Tibial nerve (tissue), 4 donors: ENCODE measurements at places on chromosomes 4 and X. TPM values are rescaled to one million over a fixed set of nuclear protein-coding genes. Genes with fewer than 3 reads are reported as not detected.

DNA sequence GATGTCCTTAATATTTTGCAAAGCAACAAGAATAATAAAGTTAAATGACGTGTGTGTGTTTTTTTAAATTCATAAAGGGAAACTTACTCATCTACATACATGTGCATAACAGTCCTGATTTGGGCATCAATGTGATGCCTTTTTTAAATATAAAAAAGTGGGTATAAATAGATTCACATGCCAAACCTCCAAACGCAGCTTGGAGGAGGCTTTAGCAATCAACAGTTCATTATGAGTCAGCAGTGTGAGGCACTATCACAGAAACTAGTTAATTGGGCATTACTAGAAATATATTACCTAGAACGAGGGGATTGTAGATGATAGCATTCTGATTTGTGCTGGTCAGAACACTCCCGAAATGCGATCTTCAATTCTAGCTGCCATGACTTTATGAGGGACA, 115.1 kb downstream of the HS6ST2 start:
- no peaks in the 10 kb centered on the region for H3K27me3 ChIP-seq
- no peaks in the 10 kb centered on the region for H3K36me3 ChIP-seq
- H3K27ac ChIP-seq, result no peak overlapping the region
- no peak overlapping the region for H3K4me3 ChIP-seq
- no peaks in the 10 kb centered on the region for H3K4me1 ChIP-seq

DNA sequence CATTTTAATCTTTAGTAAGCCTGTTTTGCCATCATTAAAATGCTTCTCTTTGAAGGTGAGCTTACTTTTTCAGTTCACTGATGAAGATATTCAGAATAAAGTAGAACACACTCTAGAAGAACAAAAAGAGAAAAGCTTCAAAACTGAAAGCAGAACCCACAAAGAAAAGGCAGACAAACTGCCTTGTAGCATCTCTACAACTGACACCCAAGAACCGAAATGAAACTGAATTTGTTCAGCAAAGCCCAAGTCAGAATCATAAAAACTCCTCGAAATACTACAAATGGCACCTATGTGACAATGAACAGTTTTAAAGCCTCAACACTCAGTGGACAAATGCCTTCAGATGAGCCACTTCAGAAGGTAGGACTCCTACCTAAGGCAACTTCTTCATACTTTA, 83.6 kb downstream of the MAML3 start:
- DNase-seq, result no peak
- no peaks in the 10 kb centered on the region for H3K27me3 ChIP-seq
- no peak overlapping the region for H3K4me3 ChIP-seq
- H3K4me1 ChIP-seq, result peaks cover 8% of the 10 kb centered on the region

GRCh38 chrX:49784747-49785280, 44.3 kb upstream of the PAGE4 start:
- no peaks in the 10 kb centered on the region for H3K36me3 ChIP-seq
- no peak overlapping the region for H3K27ac ChIP-seq
- no peaks in the 10 kb centered on the region for H3K4me1 ChIP-seq
- H3K4me3 ChIP-seq, result no peak overlapping the region
- no peak for DNase-seq
- H3K27me3 ChIP-seq, result no peaks in the 10 kb centered on the region

DNA sequence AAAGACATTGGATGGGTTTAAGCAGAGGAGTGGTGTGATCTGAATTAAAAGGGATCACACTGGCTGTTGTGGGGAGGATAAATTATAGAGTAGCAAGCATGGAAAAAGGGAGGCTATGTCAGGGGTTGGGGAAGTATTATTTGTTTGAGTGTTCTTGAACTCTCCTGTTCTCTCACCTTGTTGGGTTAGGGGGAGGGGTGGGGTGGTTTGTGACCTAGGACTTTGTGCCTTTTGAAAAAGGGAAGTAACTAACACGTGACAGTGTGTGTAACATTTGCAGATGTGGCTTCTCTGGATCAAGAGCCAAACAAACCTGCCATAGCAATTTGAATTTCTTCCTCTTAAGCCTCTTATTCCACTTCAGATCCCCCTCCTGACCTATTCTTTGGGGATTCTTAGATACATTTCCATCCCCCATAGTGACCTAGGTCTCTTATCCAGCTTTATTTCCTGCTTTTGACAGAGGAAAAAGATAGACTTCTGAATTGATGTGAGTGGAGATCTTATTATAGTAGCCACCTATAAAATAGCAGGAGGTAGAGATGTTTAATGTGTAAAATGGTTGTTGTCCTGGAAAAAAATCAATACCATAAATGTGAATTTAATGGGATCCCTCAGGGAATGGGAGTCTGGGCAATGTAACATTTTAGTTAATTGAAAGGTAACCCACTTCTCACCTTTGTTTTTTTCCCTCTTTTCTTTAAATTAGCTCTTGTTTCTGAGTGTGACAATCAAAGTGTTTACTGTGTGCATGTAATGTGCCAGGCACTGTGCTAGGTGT, 120.4 kb downstream of the CT47B1 start:
- no peaks in the 10 kb centered on the region for H3K36me3 ChIP-seq
- no peak overlapping the region for H3K27ac ChIP-seq
- no peak overlapping the region for H3K4me3 ChIP-seq
- no peaks in the 10 kb centered on the region for H3K4me1 ChIP-seq

DNA sequence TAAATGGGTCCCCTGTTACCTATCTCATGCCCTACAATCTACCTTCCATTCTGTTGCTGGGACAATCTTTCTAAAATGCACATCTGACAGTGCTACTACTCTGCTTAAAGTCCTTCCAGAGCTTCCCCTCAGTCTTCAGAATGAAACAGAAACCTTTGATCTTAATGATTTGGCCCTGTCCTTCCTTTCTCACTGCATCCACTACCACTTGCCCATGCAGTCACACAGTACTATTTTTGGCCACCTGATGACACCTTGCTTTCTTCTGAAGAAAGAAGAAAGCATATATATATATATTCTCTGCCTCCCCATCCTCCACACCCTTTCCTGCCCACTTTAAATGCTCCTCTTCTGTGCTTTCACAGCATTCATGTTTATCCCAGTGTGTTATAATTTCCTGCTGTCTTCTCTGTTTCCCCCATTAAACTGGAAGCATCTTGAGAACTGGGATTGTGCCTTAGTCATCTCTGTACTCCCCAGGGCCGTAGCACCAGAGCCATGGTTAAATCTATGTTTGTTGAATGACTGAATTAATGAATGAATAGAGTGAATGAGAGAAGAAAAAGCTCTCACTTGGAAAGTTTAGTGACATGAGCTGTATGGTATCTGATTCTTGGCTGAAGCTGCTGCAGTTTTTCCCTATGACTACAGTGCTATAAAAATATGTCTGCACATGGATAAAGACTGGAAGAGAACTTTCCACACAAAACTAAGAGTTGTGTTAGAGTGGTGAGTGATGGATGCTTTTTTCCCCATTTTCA, 56.2 kb downstream of the RTL9 start:
- no peak overlapping the region for H3K27ac ChIP-seq
- DNase-seq, result no peak
- no peaks in the 10 kb centered on the region for H3K36me3 ChIP-seq
- no peaks in the 10 kb centered on the region for H3K27me3 ChIP-seq

Gene PCDH10
- total RNA-seq, result 4.4 TPM

DNA sequence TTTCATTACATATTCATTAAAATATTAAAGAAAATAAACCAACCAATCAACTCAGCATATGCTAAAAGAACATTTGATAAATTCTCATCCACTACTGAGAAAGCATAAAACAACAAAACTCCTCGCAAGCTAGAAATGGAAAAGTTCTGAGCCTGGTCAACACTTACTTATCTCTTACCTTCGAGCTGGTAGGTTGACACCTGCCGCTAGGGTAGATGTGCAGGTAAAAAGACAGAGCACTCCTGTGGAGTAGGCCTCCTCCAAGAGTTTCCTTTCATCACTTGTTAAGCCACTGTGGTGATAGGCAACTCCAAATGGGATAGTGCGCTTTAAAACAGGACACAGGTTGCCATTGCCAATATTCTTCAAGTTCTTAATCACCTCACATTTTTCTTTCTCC, 18.9 kb downstream of the HELQ start:
- DNase-seq, result no peak
- H3K36me3 ChIP-seq, result no peaks in the 10 kb centered on the region
- H3K27ac ChIP-seq, result no peak overlapping the region

GRCh38 chr4:185357733-185358440, 37.8 kb downstream of the LRP2BP start:
- peak overlapping the region; percentile 55 for H3K27ac ChIP-seq
- H3K4me1 ChIP-seq, result no peaks in the 10 kb centered on the region
- no peak overlapping the region for H3K4me3 ChIP-seq
- H3K36me3 ChIP-seq, result no peaks in the 10 kb centered on the region

- no peak overlapping the region for H3K4me3 ChIP-seq
- DNase-seq, result no peak
- no peaks in the 10 kb centered on the region for H3K4me1 ChIP-seq
- no peaks in the 10 kb centered on the region for H3K36me3 ChIP-seq
- H3K27ac ChIP-seq, result no peak overlapping the region
Observed at GRCh38 chr4:23260511-23260910, 567.8 kb downstream of the GBA3 start.

Gene CT47B1
- not detected for total RNA-seq

Gene TMEM31
- not detected for total RNA-seq

DNA sequence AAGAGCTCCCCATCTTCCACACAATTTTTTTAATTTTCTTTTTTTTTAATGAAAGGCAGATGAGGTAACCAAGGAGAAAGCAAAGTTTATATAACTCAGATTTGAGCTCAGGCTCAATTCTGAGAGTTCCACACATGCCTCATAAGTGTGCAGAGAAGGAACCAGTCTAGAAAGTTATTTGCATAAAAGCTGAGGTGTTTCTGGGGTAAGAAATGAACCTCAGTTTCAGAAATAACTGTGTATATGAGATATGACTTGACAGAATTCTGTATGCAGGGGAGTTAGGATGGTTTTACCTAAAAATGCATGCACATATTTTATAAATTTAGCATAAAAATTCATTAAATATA, 51.3 kb downstream of the DTHD1 start:
- no peaks in the 10 kb centered on the region for H3K36me3 ChIP-seq
- H3K27ac ChIP-seq, result no peak overlapping the region
- no peaks in the 10 kb centered on the region for H3K27me3 ChIP-seq

DNA sequence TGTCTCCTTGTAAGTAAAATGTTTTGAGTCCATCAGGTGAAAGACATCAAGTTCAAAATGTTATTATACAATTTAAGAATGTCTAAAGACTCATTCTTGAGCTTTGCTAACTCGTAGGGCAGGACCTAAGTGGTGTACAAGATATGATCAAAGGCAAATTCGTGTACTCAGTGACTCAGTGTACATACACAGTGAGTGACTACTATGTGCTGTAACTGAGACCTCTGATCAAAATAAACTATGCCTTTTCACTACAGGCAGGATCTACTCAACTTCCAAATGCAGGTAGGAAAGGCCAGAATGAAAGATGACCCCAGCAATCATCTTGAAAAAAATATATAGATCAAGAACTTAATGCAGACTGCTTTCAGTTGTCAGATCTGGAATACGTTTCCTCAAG, 49.9 kb downstream of the ADGRG2 start:
- no peak for DNase-seq
- no peaks in the 10 kb centered on the region for H3K36me3 ChIP-seq
- H3K27ac ChIP-seq, result no peak overlapping the region
- no peak overlapping the region for H3K4me3 ChIP-seq
- H3K4me1 ChIP-seq, result no peaks in the 10 kb centered on the region

GRCh38 chr4:146333187-146333894, 119.0 kb downstream of the REELD1 start:
- no peak for DNase-seq
- H3K27me3 ChIP-seq, result no peaks in the 10 kb centered on the region
- no peaks in the 10 kb centered on the region for H3K4me1 ChIP-seq

GRCh38 chr4:140877781-140878180, 121.6 kb upstream of the TBC1D9 start:
- no peak for DNase-seq
- H3K4me1 ChIP-seq, result no peaks in the 10 kb centered on the region
- no peaks in the 10 kb centered on the region for H3K36me3 ChIP-seq
- no peak overlapping the region for H3K4me3 ChIP-seq
- H3K27me3 ChIP-seq, result no peaks in the 10 kb centered on the region
- no peak overlapping the region for H3K27ac ChIP-seq

DNA sequence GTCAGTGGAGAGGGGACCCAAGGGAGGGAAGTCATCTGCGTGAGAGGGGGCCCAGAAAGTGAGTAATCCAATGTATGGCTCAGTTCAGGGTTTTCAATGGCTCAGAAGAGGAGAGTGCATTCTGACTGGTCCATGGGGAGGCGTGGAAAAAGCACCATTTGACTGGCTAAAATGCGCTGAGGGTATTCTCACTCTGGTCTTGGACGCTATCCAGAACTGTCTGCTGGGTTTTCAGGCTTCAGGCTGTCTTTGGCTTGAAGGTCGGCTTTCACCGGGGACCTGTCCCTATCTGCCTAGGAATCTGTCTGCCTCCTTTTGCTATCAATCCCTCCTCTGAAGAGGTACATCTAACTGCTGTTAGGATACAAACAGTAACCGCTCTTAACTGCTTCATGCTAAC, 26.4 kb downstream of the EPGN start:
- H3K4me3 ChIP-seq, result no peak overlapping the region
- no peak for DNase-seq
- H3K27me3 ChIP-seq, result no peaks in the 10 kb centered on the region

- no peak overlapping the region for H3K27ac ChIP-seq
- no peaks in the 10 kb centered on the region for H3K27me3 ChIP-seq
- no peak for DNase-seq
- peaks cover 83% of the 10 kb centered on the region for H3K4me1 ChIP-seq
Observed at GRCh38 chrX:65689377-65689776, 21.9 kb downstream of the MSN start.

DNA sequence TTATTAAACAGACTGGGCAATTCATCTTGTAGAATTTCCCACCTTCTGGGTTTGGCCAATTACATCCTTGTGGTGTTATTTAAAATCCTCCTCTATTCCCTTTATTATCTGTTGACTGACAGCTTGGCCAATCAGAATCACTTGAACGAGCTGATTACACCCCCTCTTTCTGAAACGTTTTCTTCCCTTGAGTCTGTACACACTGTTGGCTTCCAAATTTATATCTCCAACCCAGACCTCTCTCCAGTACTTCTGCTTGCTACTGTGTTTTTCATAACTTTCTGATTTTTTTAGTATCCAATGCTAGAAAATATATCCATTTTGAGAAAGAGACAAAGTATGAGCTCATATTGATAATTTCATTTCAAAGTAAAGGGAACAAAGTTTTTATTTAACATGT, 14.8 kb downstream of the CD38 start:
- no peaks in the 10 kb centered on the region for H3K4me1 ChIP-seq
- H3K27me3 ChIP-seq, result no peaks in the 10 kb centered on the region
- H3K27ac ChIP-seq, result no peak overlapping the region

DNA sequence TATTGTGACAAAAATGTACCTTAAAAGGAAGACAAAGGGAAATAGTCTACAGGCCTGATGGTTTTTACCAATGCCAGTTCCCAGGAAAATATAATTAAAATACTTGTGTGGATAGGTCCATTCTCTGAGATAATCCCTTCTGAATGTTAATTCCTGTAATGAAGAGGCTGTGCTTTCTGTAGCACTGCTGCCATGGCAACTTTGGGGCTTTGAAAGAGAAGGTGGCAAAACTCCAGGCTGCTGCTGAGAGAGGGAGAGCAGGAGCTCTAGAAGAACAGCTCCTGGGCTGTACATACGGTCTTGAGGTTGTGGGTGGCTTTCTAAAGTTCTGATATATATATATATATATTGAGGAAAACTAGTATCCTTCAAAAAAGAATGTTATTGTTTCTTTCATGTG, 125.4 kb downstream of the PDLIM5 start:
- H3K4me1 ChIP-seq, result peaks cover 26% of the 10 kb centered on the region
- DNase-seq, result no peak
- no peaks in the 10 kb centered on the region for H3K27me3 ChIP-seq
- no peak overlapping the region for H3K27ac ChIP-seq
